Activated naive CD8-positive, alpha-beta T cell treated with anti-CD3 and anti-CD28 coated beads, Interleukin-2, amount 50 U/mL, for 24 hours (primary cell): ENCODE measurements at places on chromosomes 16 and 17.
A peak's percentile ranks its signal among the peaks of the same experiment; 100 is the strongest.

DNA sequence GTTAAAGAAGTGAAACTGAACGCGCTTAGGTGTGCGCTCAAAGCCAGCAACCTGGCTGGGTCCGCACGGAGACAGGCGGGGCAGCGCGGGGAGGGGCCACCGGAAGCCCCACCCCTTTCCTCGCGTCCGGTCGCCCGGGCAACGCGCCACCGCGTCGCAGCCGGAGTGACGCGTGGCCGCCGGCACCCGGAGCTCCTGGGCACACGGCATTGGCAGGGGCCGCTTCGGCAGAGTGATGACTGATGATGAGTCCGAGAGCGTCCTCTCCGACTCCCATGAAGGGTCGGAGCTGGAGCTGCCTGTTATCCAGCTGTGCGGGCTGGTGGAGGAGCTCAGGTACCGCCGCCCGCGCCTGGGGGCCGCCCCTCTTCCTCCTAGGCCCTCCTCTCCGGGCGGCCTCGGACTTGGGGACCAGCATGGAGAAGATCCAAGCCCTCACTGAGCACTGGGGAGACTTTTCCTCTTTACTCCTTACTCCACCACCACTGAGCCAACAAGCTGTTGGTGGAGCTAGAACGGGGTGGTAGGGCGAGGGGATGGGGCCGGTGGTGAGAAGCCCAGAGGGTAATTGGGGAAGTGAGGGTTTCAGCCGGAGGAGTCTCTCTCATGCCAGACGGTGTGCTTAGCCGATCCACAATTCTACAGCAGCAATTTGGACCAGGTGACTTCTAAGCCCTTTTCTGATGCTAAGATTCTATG lies 44.9 kb downstream of the PRSS54 start:
- DNase-seq, result peak; percentile 87

- no peak for DNase-seq
These were observed 292.5 kb downstream of the XYLT1 start for GRCh38 chr16:17177959-17178905.

- DNase-seq, result no peak
These were observed 7.5 kb downstream of the C16orf90 start for GRCh38 chr16:3487521-3488410.

DNA sequence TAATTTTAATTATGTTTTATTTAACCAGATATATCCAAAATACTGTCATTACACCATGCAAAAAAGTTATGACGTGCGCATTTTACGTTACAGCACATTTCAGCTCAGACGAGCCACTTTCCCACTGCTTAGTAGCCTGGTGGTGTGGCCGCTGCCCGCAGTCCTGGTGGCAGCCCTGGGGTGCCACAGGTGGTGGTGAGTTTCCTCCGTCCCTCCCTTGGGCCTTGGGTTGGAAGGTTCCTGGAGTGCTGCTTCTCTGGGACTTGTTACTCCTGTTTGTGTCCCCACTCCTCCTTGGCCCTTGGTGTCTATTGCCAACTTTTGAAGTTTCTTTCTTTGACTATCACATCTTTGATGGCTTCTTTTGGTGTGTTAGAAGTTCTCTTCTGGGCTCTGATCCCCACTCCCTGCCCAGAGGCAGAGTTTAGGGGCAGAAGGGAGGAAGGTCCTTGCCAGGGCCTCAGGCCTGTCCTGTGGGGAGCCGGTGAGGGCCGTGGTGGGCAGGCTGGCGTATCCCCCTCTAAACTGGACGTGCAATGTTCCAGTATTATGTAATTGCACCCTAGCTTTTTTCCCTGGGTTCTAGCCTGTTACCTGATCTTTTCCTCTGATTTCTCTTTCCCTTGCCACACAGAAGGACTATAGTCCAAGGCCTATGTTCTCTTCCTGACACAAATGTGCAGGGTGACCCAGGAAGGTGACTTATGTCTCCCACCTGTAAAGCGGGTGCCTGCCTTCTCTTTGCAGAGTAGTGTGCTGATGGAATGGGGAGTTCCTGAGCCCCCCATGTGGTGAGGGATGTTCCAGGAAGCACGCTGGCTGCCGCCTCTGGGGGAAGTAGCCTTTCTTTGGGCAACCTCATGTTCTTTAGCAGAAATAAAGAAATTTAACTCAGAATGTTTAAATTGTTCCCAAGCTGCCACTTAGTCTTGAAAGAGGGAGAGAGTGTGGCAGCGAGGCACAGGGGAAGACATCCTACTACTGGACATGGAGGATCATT lies 8.4 kb downstream of the MPRIP start:
- no peak for DNase-seq

GRCh38 chr16:58269526-58269925 lies 25.3 kb downstream of the PRSS54 start:
- DNase-seq, result no peak

DNA sequence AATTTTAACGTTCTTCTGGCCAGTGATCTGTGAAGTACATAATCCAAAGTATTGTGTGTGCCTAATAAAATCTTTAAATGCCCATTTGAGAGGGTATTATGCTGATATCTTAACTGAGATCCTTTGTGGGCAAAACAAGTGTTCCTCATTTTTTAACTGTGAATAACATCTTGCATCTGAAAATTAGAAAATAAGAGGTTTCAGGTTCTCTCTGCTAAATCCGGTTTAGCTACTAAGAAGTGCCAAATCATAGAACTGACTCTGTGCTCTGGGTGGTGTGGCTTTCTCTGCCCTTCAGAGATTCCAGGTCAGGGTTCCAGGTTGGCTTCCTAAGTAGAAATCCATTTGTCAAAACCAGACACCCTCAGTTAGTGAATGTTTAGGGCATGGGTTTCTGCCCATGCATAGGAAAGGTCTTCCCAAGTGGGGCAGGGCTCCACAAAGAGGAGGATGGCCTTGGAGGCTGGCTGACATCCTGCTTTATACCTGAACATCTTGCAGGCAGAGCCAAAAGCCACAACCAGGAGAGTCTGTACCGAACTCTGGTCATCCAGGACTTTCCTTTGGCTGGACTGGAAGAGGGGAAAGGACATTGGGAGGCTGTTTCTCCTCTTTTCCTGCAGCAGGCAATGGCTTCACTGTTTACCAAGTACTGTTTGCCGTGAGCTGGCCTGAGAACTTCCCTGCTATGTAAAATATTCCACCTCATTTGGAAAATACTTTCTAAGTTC lies 8.5 kb downstream of the ALDH3A2 start:
- no peak for DNase-seq
